ENCODE measurements at places on chromosomes 2 and 18. TPM values are rescaled to one million over a fixed set of nuclear protein-coding genes. Genes with fewer than 3 reads are reported as not detected.

Gene ABCB11
- 4.6 TPM for total RNA-seq

Gene PRKAG3
- total RNA-seq, result not detected

Gene SCN1A
- total RNA-seq, result not detected

Gene TNFAIP6
- total RNA-seq, result 2.3 TPM

Gene UPP2
- not detected for total RNA-seq

Gene PCARE
- not detected for total RNA-seq

Gene RSAD2
- total RNA-seq, result 35.0 TPM

Gene GALNT5
- 46.1 TPM for total RNA-seq

Gene TRIM43
- total RNA-seq, result not detected

Gene TMEM17
- 0.70 TPM for total RNA-seq

Gene MEP1B
- total RNA-seq, result 6.9 TPM

DNA sequence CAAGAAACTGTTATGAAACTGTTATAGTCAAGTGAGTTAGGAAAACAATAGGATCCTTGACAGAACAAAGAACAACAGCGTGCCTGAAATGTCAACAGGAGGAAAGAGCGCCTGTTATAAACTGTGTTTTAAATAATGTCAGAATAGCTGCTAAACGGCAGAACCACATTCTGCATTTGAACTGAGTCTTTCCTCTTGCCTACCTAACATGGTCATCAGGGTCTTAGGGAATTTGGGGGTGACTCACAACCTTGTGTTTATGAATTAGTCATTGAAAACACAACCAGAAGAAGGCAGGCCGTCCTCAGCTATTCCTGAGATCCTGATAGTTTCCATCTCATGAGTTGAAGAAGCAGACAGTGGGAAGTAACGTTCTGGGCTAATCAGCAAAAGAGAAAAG is 222.0 kb upstream of the FN1 start:
- DNase-seq, result no peak

DNA sequence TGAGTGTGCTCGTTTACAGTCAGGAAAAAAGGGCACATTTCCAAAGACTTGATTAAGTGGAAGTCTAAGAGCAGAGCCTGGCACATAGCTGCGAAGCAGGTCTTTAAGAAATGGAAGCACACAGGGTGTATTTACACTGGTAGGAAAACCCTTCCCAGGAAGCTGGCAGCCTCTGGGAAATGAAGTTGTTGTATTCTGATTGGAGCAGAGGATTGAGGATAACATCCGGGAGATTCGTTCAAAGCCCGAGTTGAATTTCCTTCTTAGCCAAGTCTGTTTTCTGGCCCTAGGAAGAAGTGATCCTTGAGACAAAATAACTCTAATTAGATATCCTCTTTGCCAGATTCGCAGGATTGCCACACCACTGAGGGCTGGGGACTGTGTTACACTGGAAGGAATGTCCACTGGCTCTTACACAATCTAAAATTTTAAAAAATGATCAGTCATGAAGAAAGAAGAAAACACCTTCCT is 75.9 kb downstream of the ITGB1BP1 start:
- no peak for DNase-seq

GRCh38 chr2:231920795-231921194 is 5.4 kb downstream of the NPPC start:
- no peak for DNase-seq

GRCh38 chr2:10039658-10040410 is 3.5 kb upstream of the KLF11 start:
- DNase-seq, result no peak

DNA sequence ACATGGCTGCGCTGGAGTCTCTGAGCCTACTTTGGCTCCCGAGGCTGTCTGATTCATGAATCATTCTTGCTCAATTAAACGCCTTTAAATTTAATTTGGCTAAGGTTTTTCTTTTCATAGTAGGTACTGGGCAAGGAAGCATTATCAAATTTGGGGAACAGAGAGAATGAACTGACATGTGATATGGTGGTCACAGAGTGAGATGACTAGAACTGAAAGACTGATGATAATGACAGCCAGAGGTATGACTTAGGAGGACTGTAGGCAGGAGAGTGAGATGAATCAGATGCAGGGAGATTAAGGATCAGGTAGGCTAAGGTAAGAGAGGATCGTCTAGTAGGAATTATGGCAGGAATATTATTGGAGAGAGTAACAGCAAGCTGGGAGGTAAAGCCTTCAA is 40.9 kb upstream of the ST8SIA3 start:
- DNase-seq, result no peak

DNA sequence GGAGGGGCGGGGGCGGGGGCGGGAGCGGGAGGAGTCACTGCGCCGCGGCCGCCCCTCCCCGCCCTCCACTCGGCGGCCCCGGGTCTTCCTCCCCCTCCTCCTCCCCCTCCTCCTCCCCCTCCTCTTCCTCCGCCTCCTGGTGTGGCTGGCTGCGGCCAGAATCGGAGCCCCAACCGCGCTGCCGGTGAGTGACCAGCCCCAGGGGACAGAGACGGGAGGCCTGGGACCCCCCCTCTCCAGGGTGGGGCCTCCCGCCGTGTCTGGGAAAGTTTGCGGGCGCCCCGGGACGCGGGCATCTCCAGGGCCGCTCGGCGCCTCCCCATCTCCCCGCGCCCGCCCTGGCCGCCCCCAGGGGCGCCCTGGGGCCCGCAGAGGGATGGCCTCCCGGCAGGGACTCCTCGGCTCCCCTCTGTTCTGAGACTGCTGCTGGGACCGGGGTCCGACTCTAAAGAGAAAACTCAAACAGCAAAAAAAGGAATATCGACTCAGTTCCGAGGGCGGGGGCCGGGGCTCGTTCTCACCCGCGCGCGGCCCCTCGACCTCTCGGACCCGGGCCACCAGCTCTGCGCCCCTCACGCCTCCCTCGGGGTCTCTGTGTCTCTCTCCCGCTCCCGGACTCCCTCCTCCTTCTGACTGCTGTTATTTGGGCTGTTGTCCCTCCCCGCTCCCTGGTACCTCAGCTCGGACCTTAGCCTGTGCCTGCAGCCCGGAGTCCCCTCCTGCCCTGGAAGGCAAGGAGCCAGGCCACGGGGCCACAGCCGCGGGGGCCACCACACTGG is at the start of gene STON1:
Gene STON1, plus strand, starts transcription at position 122 of the 779 bp plus-strand sequence. CDS start 50,480 bp downstream, outside the sequence.
- DNase-seq, result peak; percentile 53

DNA sequence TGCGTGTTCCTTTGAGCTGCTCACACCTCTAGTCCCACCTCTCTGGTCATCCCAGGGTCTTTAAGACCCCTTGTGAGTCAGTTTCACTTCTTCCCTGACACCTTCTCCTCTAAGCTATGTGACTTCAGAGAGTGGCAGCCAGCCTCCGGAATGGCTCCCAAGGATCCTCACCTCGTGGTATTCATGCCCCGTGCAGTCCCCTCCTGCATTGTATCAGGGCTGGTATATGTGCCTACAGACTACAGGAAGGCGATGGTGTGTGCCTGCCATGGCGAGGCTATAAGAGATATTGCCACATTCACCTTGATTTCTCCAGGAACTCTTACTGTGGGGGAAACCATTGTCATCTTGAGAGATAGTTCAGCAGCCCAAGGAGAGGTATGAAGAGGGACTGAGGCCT is 128.0 kb upstream of the SMAD2 start:
- DNase-seq, result no peak

GRCh38 chr2:231715988-231716616 is 7.8 kb downstream of the PTMA start:
- DNase-seq, result peak; percentile 40

DNA sequence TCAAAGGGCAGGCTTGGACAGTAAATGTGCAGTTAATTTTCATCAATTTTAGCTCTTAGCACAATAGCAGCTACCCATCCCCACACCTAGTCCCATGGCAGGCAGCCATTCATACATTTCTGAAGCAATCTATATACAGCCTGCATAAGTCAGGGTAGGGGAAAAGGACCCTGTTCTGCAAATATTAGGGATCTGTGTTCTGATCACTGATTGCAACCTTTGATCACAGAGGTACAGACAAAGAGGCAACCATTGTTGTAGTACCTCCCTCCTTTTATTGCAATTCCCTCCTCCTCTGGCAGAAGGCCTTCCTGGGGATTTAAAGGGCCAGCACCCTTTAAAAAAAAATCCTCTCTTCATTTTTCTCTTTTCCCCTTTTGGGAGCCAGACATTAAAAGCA is 58.3 kb downstream of the KANSL1L start:
- DNase-seq, result no peak

GRCh38 chr2:85888020-85888683 is 638 bp downstream of the ST3GAL5 start:
- DNase-seq, result no peak

- no peak for DNase-seq
Observed at GRCh38 chr2:11647834-11648600, 22.0 kb downstream of the NTSR2 start.

DNA sequence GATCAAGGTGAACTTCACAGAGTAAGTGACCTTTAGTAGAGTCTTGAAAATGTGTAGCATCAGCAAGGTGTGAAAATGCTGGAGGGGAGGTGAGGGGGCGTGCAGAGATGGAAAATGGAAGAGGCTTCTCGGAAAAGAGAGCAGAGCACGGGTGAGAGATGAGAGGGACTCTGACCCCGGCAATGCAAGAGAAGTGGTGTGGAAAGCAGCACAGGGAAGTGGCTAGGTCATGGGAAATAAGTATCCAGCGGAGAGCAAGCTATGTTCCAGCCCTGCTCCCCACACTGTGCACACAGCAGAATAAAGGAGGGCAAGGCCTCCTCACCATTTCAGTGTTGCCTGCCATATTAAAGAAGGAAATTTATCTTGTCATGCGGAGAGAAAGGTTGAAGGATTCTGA is 241.7 kb upstream of the DOK6 start:
- no peak for DNase-seq

DNA sequence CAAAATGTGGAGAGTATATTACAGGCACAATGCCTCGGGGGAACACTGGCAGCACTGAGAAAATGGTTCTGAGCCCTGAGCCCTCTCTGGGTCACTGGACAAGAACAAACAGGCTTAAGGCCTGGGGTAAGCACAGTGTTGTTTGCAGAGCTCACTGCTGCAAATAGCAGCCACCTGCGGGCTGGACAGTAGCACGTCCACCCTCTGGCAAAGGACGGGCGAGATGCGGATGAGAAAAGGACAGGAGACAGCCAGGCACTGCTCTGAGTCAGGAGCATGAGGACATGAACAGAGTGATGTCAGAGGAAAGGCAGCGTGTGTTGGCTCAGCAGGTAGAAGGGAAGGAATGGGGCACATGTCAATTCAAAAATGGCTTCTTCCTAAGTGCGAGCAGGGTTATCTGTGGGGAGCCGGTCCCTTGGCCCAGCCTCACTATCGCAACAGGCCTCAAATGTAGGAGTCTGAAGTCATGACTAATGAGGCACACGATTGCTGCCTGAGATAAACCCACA is 25.9 kb upstream of the NEB start:
- DNase-seq, result no peak

- DNase-seq, result no peak
Observed at GRCh38 chr2:3972377-3972776, 269.0 kb downstream of the DCDC2C start.

- DNase-seq, result no peak
Observed at GRCh38 chr2:8628866-8629209, 53.0 kb upstream of the ID2 start.

DNA sequence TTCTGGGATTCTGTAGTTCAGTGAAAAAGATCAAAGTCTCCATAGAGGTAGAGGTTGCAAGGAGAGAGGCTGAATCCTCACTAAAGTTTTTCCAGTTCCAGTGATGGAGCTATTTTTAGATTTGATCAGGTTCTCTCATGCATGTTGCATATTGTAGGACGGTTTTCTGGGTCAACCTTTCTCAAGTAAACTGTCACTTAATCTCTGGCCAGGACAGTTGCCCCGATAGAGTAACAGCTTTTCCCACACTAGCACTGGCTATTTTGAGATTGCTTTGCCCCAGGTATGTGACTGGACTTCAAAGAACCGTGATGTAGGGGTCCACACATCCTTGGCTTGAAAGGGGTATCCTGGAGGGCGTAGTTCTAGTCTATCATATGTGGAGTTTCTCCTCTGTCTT is 101.2 kb upstream of the MSH2 start:
- DNase-seq, result no peak

- DNase-seq, result no peak
Observed at GRCh38 chr2:236654496-236654895, 84.9 kb downstream of the ACKR3 start.

- no peak for DNase-seq
Observed at GRCh38 chr18:11425211-11425610, 184.2 kb upstream of the SLC35G4 start.

DNA sequence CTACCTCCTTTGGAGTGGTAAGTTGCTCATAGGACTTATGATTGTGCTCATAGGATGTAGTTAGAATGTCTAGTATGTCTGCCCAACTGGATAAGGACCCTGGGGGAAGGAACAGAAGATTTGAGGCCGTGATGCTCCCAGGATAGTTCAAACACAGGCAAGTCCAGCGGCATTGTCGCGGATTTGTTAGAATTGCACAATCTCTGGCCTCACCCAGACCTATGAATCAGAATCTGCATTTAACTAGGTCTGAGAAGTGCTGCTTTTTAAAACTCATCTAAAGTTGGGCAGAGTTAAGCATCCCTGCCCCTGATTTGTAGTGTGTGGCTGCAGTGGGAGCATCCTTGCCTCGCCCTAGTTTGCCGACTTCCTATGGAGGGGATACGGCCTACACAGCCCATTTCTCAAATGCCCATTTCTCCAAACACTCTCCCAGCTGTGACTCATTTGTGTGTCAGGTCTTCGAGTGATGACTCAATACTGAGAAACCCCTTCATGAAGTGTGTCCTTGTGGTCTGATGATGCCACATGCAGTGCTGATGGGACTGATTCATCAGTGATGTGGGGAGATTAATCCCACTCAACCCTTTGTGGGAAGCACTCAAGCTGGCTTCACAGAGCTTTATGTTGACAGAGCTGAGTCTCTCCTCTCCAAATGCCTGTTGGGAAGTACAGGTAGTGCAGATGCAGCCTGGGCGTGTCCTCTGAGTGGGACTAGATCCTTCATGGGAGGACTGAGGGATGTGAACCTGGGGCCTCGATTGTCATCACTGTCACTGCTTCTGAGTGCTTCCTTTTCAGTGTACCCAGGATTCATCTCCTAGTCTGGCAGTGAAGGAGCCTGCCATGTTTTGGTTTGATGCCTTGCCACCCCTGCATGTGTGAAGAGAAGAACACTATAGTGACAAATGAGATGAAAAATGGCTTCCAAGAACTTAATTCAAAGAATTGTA is 18.7 kb downstream of the SMIM21 start:
- no peak for DNase-seq

GRCh38 chr18:63410792-63411191 is 11.5 kb downstream of the VPS4B start:
- peak; percentile 17 for DNase-seq

GRCh38 chr2:905091-905832 is 45.4 kb upstream of the SNTG2 start:
- DNase-seq, result no peak

DNA sequence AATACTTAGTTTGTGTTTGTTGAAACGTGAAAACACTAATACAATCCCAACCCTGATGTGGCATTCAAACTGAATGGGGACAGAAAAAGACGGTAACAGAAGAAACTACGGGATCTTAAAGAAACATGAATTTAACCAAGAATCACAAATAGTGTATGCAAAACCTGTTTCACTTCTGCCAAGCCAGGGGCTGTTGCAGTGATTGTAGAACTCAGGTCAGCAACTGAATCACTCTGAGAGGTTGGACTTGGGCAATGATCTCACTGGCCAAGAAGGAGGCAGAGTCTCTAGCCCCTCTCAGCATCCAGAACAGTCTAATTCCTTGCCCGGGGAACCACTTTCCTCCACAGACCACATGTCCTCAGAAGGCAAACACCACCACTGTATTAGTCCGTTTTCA is 54.9 kb upstream of the CRIM1 start:
- DNase-seq, result no peak

All from mucosa of descending colon (tissue), 3 donors.